ENCODE measurements at places on chromosomes 12 and 14.
A peak's percentile ranks its signal among the peaks of the same experiment; 100 is the strongest.

DNA sequence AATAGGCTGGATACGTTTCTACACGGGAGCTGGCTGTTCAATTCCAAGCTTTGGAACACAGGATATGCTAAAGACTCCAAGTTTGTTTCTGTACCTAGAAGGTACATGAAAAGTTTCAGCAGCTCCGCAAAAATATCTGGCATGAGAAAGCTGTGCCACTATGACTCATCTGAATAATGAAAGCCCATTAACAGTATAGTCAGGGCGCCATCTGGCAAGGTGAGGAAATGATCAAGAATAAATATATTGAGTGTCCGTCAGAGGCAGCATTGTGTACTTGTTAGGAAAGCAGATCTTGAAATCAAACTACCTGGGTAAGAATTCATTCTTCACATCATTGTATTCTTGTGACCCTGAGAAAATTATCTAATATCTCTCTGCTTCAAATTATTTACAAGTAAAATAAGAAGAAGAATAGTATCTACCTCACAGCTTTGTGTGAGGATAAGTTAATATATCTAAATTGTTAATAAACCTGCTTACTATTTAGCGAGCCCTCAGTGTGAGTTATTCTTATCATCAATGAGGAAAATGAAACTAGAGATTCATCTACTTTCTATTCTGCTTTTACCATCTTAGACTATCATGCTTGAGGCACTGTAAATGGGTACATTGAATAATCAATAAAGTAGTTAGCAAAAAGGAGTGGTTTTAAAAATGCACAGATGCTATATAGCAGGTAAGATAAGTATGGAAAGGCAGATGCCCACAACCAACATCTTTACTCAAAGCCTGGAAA, 53.5 kb downstream of the FSCB start:
- no peak for DNase-seq

DNA sequence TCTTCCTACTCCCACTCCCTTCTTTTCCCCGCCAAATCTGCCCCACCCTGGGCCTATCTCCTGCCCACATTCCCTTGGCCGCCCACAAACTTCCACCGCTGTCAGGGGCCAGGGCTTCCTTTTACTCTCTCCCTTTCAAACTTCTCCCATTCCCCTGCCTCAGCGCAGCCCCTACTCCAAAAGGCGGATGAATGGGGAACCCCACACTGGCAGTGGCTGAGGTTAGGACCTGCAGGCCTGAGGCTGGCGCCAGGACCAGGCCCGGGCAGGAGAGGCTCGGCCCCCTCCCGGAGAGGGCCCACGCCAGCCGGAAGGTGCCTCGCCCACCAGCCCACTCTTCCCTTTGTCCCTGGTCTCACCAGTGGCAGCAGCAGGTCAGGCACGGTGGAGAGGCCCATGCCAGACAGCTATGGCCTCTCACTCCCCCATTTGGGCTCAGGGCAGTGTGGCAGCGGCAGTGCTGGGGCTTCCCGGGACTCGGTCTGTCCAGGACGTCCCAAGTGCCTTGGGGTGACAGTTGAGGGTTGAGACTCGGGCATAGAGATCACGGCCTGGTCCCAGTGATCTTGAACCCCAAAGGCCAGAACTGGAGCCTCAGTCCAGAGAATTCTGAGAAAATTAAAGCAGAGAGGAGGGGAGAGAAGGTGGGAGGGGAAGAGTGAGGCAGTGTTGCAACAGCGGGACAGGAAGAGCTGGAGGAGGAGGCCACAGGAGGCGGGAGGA, at the start of gene TNFRSF1A:
TSS of gene TNFRSF1A (minus strand) at position 660 of the 723 bp plus-strand sequence. CDS start at position 398, 262 bp downstream.
- DNase-seq: no peak

DNA sequence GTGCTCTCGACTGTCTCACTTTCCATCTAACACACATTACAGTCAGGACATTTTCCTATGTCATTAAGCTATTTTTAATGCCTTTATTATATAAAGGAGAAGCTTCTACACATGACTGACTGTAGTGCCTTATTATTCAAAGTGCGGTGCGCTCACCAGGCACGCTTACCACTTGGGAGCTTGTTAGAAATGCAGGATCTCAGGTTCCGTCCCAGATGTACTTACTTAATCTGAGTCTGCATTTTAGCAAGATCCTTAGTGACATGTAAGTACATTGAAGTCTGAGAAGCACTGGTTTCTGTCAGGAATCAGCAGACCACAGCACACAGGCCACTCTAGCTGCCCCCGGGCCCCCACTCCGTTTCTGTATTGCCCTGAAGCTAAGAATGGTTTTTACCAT, 44.7 kb upstream of the MDM1 start:
- no peak for DNase-seq

DNA sequence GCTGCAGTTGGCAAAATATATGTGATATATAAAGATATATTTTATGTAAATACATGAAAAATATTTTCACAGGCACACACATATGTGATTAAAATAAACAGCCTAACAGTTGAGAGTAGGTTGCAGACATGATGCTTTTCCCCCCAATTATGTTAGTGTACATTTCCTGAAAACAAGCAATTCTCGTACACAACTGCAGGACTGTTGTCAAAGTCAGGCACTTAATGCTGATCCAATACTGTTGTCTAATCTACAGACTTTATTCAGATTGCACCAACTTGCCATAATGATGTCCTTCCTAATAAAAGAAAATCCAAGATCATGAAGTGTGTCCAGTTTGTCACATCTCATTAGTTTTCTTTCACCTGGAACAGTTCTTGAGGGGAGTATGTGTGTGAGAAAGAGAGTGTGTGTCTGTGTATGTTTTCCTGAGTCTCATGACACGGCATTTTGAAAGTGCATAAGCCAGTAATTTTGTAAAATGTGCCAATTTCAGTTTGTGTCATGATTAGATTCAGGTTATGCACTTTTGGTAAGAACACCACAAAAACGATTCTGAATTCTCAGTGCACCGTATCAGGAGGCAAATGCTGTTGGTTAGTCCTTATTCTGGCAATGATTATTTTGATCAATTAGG, 16.5 kb upstream of the SEL1L start:
- DNase-seq: peak; percentile 5

DNA sequence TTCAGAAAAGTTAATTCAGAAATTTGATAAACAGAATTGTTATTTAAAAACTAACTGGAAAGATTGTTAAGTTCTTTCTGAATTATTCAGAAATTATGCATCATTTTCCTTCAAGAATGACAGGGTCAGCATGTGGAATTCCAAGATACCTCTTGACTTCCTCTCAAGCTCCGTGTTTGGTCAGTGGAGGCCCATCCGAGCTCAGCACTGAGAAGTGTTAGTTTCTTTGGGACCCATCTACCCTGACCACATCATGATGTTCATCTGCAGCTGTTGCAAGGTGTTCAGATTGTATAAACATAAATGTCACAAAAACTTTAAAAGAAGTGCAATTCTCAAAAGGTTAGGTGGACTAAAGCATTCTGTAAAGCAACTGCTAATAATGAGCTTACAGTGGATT, 33.7 kb downstream of the MDM2 start:
- DNase-seq: no peak

- DNase-seq: no peak
Measured at GRCh38 chr12:2239381-2239871, 186.6 kb downstream of the CACNA1C start.

DNA sequence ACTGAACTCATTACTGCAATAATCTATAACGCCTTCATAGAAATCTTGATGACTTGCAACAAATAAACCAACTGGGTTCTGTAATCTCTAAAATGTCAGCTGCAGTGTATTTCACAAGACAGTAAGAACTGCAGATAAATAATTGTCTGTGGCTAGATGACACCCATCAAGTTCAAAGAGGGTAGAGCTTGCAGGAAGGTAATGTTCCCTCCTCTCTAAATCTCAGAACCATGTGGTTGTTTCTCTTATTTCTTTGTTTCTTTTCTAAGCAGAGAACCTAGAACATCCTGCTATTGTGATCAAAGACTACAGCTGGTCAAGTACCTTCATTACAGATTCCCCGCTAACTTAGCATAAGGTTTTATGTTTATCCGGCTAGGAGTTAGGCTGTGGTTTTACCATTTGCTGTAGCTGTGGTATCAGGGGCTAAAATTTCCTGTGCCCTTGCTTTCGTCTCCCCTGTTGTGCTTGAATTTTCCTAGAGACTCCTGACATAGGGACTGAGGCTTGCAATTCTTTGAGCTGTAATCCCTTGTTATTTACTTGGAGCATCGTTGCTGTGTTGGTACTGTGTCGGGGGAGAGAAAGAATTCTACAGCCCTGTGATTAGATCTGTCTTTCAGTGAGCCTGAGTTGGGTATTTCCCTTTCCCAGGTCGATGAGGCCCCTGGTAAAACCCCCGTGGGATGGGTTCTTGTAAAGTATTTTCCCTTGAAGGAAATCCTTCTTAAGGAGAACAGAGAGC, 253.1 kb upstream of the BTG1 start:
- no peak for DNase-seq
